Testis (tissue), 5 donors: ENCODE measurements at places on chromosomes 3 and 15. TPM values are rescaled to one million over a fixed set of nuclear protein-coding genes. Genes with fewer than 3 reads are reported as not detected.

ATP2B2 gene
- 1.1 TPM for polyA plus RNA-seq

TGM5 gene
- 0.24 TPM for polyA plus RNA-seq

PLA1A gene
- 8.7 TPM for polyA plus RNA-seq

SLC38A3 gene
- polyA plus RNA-seq, result 3.4 TPM

LIPC gene
- polyA plus RNA-seq, result 0.37 TPM

INKA1 gene
- 4.0 TPM for polyA plus RNA-seq

ZNF662 gene
- polyA plus RNA-seq, result 11.2 TPM
